NCI-H774 (cell line): ENCODE measurements at places on chromosomes 6 and 20.
A peak's percentile ranks its signal among the peaks of the same experiment; 100 is the strongest.

- DNase-seq = peak; percentile 61
These were observed 19.7 kb downstream of the NCOA7 start for GRCh38 chr6:125810445-125810844.

DNA sequence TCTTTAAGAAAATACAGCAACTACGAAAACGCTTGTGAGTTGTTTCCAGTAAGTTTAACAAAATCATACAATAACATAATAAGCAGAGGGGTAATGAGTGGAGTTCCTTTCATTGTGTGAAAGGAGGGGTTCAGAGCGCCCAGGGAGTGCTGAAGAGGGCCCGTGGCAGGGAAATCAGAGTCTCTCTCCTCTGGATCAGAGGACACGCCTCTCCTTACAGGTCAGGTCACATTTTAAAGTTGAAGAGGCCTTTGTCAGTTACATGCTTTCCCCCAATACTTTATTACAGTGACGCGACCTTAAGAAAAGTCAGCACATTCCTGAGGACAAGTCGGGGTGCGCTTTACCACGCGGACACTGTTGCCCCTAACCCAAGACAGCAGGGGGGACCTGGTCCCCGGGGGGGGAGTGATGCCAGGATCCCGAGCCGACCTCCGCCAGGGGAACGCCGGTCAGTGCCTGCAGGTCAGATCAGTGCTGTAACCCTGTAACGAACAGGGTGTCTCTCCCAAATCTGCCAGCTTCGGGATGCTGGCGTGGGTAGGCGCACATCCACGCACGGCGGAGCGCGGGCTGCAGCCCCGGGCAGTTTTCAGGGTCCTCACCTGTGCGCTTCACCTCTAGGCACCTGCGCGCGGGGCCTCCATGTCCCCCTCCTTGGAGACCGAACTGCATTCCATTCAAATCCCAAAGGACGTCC is 848 bp downstream of the DACT2 start:
- no peak for DNase-seq

- peak; percentile 73 for DNase-seq
These were observed 52.1 kb downstream of the PTPN1 start for GRCh38 chr20:50562262-50562701.

GRCh38 chr6:130381459-130382380 is 15.9 kb downstream of the TMEM200A start:
- no peak for DNase-seq

GRCh38 chr20:1336699-1337367 is 7.9 kb upstream of the SDCBP2 start:
- DNase-seq = peak; percentile 38

GRCh38 chr6:131175564-131175963 is 40.3 kb downstream of the AKAP7 start:
- DNase-seq = no peak

DNA sequence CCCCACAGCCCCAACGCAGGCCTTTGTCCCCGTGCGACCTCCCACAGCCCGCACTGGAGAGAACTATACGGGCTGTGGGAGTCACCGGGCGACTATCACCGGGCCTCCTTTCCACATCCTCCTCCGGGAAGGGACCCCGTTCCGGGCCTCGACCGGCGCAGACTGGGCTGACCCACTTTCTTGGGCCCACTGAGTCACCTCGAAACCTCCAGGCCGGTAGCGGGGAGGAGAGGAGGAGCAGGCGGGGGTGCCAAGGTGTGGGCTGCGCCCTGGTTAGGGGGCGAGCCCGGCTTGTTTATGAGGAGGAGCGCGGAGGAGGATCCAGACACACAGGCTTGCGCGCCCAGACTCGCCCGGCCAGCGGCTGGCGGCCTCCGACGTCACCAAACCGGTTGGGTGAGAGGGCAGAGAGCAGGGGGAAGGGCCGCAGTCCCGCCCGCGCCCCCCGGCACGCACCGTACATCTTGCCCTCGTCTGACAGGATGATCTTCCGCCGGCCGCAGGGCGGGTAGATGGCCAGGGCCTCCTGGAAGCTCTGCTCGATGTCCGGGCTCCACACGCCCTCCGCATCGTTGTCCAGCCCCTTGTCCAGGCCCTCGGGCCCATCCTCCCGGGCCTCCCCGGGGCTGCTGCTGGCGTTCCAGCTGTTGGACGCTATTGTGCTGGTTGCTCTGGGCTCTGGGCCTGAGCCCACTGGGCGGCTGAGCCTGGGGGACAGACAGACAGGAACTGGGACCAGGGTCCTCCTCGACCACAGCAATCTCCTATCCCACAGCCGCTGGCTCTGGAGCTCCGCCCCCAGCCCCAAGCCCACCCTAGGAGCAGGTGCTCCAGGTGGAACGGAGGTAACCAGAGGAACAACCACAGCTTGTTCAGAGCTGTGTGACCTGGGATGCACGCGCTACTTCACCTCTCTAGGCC is 10.6 kb downstream of the TEAD3 start:
- no peak for DNase-seq

DNA sequence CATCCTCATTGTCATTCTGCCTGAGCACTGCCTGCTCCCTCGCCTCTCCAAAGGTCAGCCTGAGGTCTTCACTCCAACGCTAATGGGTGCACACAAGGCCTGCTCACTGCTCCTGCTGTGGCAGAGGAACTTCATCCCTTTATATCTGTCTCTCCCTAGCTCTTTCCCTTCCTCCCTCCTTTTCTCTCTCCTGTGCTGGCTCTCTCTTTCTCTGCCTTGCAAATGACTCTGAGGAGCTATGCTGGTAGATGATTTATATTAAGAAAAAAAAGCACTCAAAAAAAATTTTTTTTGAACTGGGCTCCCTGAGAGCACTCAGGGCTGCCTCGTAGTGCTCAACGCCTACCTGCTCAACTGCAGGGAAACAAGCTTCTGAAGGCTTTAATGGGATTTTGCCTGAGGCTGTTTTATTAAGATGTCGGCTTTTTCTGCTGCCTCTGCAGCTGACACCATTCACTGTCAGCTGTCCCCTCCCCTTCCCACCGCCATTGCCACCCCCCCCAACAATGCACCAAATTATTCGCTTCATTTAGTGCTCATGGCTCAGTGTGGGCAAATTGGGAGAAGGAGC is 137.7 kb upstream of the DEFB112 start:
- DNase-seq = no peak

- no peak for DNase-seq
These were observed 456.4 kb downstream of the COL12A1 start for GRCh38 chr6:74749211-74750147.

- no peak for DNase-seq
These were observed 112.6 kb upstream of the CCN2 start for GRCh38 chr6:132063738-132064137.

DNA sequence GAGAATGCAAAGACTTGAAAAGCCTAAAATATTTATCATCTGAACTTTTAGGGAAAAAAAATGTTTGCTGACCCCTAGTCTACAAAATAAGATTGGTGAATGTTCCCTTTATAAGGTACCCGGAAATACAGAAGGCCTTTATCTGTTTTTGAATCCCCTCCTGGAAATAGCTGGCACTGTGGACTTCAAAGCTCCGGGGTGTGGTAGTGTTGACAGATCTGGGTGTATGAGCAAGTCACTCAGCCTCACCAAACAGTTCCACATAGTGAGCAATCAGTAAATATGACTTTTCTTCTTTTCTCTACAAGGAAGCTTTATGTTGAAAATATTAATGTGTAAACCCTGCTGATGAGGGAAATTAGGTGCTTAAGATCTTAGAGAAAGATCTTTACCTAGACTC is 29.2 kb upstream of the HTR1B start:
- no peak for DNase-seq
